ENCODE measurements at places on chromosomes 4 and X.

DNA sequence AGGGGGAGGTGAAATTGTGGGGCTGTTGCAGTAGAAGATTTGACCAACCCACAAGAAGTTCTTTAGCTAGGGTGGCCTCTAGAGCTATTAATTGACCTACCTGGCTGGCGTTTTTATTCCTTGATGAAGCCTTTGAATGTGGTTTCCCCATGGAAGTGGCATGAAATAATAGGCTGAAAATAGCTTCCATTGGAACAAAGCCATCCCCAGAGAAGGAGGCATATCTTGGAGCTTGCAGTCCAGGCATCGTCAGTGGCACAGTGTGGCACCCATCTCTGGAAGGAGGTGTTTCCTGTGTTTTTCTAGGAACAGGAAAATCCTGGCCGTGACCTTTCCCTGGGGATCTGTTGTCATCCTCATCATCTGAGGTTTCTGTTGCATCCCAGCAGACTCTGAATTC, 96.3 kb upstream of the WDR1 start:
- DNase-seq = no peak

DNA sequence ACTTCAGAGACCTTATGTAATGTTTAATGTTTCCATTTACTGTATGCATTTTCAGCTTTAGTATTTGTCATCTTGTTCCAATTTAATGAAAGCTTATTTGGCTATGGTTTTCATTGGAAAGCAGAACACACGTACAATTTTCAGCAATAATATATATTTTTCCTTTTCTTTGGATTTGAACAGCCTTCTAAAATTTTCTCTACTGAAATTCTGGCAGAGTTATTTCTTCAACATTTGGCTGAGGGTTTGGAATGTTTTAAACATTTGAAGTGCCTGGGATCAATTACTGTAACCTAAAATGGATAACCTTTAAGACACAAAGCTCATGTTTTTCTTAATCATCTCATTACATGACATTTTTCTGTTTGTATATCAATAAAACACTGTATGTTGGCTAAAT, 156.9 kb downstream of the TENM3 start:
- DNase-seq = no peak

DNA sequence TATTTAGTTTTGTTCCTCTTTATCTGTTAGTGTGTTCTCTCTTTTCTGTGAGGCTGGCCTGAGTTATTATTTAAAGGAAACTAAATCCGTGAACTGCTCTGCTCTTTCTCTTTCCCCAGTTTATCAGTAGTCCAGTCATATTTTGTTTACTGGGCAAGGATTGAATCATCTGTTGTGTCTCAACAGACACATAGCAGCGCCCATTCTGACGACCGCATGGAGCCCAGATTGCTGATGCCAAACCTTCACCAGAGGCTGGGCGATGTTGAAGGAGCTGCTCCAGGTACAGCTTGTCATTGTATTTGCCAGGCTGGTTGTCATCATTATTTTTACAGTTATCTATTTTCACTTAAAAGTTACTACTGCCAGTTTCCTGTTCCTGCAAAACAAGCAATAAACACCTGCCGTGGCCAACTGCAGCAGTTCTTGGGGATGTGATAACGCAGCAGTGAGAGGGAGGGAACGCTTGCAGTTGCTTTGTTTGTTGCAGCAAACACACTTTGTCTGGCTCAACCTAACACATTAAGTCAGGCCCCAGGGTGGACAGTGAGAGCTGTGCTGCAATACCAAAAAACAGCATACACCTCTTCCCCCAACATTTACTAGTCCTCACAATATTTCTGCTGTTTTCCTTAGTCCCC, 10.1 kb downstream of the REELD1 start:
- no peak for DNase-seq

DNA sequence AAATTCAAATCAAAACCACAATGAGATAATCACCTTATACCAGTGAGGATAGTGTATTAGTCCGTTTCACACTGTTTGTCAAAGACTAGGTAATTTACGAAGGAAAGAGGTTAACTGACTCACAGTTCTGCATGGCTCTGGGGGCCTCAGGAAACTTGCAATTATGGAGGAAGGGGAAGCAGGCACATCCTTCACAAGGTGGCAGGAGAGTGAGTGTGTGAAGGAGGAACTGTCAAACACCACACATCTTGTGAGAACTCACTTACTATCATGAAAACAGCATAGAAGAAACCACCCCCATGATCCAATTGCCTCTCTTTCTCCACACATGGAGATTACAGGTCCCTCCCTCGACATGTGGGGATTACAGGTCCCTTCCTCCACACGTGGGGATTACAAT, 54.7 kb upstream of the TRPC5 start:
- no peak for DNase-seq

DNA sequence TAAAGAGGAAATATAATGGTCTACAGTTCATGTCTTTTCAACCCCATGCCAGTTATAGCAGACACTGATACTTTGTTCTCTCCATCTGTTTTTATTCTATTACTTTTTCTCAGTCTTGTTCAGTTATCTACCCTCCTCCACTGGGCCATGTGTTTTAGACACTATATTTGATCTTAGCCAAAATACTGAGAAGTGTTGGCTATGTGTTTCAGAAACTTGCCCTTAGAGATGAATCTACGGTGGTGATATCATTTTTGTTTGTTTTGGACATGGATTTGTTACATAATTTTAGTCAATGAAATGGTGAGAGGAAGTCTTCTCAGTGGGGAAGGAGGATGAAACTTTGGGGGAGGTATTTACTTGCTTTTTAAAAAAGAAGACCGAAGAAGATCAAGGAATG, 211.5 kb upstream of the DDX53 start:
- no peak for DNase-seq

GRCh38 chr4:38385093-38386004, 278.6 kb upstream of the KLF3 start:
- no peak for DNase-seq

DNA sequence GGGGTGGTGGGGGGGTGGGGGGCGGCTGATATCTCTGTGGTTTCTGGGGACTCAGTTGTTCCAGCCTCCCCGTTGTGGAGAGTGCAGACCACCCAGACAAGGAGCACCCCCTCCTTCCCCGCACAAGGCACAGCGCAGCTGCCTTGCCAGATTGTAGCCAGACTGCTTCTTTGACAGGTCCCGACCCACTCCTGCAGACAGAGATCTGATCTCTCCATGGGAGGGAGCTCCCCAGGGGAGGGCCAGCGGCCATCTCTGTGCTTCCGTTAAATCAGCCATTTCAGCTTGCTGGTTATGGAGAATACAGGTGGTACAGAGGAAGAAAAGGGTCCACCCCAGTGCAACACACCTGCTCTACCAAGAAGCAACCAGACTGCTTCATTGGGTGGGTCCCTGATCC, 80.8 kb downstream of the FGF16 start:
- no peak for DNase-seq

DNA sequence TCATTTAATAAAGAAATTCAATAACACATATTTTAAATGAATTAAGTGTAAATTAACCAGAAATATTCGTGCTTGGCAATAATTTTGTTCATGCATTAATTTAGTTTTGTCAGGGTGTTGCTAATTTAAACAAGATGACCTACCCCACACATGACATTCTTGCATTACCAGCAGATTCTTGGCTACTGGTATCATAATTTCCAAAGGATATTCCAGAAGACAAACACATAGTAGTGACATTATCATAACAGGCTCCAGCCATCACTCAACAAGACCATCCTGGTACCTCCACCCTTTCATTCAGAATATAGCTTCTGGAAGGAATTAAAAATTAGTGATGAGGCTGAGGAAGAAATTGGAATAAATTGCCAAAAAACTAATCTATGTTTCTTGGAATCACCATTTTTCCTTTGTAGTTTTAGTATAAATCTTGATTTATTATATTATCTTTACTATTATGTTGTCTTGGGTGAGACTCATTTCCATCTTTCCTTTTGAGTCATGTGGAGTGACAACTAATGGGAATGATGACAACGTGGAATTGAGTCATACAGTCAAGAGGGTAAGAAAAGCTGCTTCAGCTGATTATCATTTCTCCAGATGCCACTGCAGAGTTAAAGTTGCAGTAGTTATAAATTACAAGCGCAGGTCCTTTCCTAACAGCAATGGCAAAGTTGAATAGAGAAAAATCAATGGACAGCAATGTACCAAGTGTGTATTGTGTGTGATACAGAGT, 30.9 kb upstream of the HHIP start:
- DNase-seq = peak; percentile 5

DNA sequence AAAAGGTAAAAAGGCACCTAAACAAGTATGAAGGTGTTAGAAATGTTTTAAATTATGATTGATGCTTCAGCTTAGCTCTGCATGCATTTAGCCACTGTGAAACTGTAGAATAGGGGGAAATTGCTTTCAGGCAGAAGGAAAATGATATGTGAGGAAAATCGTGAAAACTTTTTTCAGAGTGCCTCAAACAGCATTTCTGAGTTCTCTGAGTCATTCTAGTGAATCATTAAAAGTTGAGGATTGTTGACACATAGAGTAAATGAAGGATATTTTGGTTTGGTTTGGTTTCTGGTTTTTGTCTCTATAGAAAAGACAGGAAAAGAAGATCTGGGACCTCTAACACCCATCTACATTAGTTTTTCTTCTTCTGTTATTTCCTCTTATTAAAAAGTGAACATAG, 332.5 kb upstream of the TRAM1L1 start:
- DNase-seq = no peak

DNA sequence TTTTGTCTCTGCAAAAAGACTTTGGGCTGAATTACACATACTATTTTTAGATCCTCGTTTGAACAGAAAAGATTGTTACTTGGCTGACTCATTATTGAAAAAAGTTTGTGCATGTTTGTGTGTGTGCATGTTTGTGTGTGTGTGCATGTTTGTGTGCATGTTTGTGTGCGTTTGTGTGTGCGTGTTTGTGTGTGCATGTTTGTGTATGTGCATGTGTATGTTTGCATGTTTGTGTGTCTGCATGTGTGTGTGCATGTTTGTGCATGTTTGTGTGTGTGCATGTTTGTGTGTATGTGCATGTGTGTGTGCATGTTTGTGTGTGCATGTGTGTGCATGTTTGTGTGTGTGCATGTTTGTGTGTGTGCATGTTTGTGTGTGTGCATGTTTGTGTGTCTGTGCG, 201.1 kb upstream of the FAT1 start:
- DNase-seq = no peak

DNA sequence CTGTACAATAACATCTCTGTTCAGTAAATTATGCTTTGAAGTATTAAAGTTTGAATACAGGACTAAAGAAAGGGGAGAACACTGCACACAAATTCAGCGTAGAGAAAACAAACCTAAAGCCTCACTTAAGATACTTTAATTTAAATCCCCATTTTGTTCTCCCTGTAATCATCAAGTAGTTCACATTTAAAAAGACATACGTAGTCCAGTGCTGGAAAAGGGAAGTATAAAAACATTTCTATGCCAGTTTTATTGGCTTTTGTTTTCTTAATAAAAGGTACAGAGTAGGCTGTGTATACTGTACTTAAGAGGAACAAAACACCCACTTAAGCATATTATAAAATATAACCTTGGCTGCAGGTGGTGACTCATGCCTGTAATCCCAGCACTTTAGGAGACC, 101.6 kb downstream of the FGF16 start:
- DNase-seq = no peak

- DNase-seq = no peak
These were observed 90.2 kb downstream of the SLC2A9 start for GRCh38 chr4:9931146-9931545.

GRCh38 chrX:48083212-48083611, 11.8 kb upstream of the ZNF630 start:
- DNase-seq = peak; percentile 75

DNA sequence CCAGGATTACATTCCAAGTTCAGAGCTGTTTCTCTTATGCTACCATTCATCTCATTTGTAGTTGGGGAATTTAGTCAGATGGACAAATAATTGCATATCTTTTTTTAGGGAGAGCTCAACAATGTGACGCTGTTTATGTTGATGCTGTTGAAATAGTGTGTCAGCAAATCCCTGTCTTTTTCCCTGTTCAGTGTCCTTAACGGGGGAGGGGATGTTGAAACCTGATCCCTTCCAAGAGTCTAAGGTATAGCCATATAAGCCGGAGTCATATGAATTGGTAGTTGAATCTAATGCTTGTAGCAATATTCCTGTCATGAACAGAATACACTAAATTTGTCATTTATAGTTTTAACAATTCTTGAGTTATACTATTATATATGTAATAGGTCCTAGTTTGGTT, 293.5 kb upstream of the FAT1 start:
- no peak for DNase-seq

DNA sequence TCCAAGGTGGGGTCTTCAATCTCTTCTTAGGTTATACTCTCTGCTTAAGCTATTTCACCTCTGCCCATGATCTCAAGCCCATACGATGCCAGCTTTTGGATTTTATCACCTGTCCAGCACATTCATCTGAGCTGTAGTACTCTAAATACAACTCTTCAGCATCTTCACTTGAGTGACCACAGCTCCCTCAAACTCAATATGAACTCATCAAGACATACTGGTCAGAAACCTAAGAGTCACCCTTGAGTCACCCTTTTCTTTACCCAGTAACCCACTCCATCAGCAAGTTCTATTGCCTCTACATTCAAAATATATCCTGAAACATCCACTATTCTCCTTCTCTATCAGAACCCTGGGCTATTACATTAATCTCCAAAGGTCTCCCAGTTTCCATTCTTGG, 69.4 kb downstream of the DCHS2 start:
- no peak for DNase-seq

DNA sequence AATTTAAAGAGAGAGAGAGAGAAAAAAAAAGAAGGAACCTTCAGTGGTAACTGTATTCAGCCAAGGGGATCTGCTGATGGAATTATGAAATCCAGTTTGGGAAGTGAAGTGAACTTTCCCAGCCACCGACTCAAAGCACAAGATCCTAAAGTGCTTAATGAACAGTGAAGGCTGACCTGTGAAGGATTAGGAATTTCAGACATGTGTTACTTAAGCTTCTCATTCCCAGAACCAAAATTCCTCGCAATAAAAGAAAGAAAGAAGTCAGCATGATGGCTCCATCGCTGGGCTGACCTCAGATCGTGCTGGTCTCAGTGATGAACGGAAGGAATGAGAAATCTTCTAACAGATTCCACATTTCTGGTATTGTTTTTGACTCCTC, 135.2 kb downstream of the ARSF start:
- peak; percentile 3 for DNase-seq

- no peak for DNase-seq
These were observed 60.6 kb downstream of the OPHN1 start for GRCh38 chrX:68372665-68373064.

GRCh38 chr4:76147454-76148141, 599 bp downstream of the NUP54 start:
- DNase-seq = peak; percentile 71

DNA sequence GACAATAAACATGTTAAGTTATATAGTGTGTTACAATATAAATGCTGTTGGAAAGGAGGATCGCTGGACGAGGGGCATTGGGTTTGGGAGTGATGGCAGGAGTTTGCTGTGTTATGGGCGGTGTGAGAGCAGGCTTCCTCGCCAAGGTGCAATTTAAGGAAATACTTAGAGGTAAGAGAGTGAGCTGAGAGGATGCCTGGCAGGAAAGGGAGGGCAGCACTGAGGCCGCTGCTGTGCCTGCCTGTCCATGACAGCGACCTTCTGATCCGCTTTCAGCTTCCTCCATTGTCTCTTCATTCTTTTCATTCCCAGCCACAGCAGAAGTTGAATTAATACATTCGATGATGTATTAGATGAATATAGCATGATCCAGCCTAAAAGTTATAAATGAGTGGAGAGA, 41.2 kb upstream of the TBC1D14 start:
- DNase-seq = no peak
